ENCODE measurements at places on chromosomes 1 and 21.

GRCh38 chr21:36804874-36805611, 106.1 kb downstream of the SIM2 start:
- DNase-seq = no peak

DNA sequence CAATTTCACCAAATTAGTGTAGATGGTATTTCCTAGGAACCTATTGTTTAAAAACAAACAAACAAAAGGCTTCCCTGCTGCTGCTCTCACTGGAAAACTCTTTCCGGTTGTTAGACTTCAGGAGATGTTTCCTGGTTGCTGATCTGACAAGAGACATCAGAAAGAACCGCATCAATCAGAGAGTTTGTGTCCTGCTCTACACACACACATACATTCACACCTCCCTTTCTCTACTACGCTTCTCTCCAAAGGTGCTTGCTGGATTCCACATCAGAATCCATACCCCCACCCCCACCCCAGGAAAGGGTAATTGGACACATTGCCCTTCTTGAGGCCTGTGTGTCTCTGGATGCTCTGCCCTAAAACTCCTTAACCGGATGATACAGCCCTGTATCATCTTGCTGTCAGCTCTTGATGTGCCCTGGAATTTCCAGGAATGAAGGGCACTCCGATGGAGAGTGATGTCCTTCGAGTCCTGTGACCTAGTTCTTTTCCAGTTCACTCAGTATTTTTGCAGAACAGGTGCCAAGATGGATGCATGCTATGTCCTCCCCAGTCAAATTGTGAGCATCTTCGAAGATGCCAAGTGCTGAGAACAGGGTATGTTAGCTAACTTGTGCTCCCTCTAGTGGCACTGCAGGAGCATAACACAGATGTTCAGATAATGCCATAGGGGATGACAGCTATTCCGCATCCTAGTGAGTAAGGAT, 113.7 kb upstream of the SLC35F3 start:
- DNase-seq = peak; percentile 56

GRCh38 chr1:17755120-17755519, at the start of gene ACTL8:
Gene ACTL8, plus strand, starts transcription at chr1:17755333. Its CDS starts 67,676 bp downstream, at chr1:17823009.
- DNase-seq = no peak

- no peak for DNase-seq
Measured at GRCh38 chr1:179156026-179156425, 73.5 kb downstream of the ABL2 start.

DNA sequence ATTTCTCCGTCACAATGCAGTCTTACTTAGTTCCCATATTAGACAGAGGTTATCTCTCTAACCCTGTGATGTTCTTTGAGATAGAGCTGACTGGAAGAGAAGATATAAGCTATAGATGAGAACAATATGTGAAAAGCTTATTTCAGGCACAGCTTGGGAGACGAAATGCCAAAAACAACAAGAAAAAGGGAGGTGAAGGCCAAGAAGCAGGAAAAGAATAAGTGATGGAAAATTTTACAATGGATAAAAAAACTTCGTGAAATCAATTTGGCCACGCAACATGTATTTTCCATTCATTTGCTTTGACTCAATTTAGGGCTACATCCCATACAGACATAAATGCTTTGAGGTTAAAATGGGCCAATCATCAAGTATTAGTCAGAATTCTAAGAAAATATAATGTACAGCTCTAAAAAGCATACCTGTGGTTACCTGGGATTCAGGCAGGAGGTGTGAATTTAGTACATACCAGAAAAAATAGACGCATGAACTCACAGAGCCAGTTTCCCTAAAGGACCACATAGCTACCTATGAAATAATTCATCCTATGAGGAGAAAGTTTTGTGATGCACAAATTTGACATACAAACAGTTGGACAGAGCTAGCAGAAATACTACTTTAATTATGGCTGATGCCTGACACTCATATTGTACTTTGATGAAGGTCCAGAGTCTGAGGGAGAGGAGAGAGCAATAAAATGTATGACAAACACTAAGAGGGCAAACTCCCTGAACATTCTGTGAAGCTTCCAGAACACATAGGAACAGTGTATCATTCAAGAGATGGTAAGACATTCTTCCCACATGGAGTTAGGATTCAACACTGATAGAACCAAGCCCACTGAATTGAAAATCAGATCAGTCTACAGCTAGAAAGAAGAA, 12.1 kb downstream of the RGS1 start:
- DNase-seq = no peak

GRCh38 chr1:76627498-76627897, 239.8 kb upstream of the ST6GALNAC5 start:
- no peak for DNase-seq

- no peak for DNase-seq
Measured at GRCh38 chr1:239288820-239289554, 97.4 kb upstream of the CHRM3 start.

GRCh38 chr1:78987042-78987441, 19.5 kb downstream of the ADGRL4 start:
- DNase-seq = no peak

DNA sequence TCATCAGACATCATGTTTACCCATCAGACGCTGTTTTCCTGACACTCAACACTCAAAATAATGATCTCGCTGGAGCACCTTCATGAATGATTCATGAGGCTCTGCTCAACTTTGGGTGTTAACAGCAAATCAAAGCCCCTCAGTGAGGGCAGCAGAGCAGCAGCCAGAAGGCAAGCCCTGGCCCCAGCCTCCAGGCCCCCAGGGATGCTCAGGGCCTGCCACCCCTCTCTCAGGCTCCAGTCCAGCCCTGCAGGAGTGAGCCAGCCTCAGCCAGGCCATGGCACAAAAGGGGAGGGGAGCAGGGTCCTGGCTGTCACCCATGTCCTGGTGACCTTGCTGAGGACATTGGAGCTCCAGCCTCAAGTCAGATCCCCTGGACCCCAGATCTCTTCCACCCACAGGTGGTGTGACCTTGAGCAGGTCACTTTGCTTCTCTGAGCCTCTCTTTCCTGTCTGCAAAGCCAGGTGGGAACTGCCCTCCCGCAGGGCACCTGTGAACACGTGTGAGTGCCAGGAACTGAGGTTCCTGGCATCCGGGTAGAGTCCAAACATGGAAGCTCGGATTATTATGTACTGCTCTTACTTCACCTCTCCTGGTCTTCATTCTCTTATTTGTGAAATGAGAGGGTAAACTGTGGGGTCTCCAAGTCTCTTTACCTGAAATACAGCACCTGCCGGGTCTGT, 161.6 kb upstream of the VAMP3 start:
- no peak for DNase-seq

- no peak for DNase-seq
Measured at GRCh38 chr1:150387200-150387599, 23.3 kb downstream of the RPRD2 start.

DNA sequence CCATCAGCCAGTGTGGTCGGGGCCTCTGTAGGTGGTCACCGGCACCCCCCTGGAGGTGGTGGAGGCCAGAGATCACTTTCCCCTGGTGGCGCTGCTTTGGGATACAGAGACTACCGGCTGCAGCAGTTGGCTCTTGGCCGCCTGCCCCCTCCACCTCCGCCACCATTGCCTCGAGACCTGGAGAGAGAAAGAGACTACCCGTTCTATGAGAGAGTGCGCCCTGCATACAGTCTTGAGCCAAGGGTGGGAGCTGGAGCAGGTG, 961 bp downstream of the RBM15 start:
- no peak for DNase-seq

DNA sequence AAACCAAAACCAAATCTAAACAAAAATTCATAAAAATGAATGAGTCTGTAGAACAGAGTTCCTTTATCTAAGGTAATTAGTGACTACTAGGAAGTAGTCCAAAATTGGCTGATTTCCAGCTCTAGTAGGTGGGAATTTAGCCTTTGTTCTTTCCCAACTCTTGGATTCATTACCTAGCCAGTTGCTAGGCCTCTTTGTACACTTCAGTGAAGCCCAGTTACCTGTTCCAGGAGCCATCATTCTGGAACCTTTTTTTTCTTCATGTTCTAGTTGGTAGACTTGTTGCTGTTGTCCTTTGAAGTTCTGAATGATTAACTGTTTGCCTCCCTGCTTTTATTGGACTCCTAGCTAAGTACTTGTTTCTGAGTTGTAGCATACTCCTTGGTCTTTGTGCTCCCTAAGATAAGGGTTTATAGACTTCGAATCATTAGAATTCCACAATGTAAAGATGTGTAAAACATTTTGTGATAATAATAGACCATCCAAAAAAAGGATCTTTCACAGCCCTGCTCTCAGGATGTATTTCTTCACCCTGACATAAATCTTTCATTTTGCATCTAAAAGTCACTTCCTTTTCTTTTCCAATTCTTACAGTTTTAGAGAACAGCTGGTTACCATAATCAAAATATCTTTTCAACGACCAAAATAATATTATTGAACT, 9.8 kb downstream of the PLA2G4A start:
- no peak for DNase-seq

DNA sequence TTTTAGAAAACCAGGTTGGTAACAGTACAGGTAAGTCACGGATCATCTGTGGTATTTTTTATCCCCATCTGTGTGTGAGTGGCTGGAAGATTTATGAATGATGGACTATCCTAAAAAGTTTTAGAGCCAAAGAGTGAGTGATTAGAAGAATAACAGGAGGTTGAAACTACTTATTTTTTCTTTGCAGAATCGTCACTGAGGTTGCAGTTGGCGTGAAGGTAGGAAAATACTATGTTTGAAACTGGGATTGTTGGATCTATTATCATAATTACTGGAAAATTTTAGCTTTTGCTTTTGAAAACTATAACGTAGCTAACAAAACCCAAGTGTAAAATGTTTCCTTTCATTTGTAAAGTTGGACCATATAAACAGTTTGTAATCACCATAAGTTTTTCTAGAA, 1.8 kb downstream of the PTBP2 start:
- no peak for DNase-seq

- DNase-seq = no peak
Measured at GRCh38 chr1:5780324-5780716, 211.9 kb downstream of the NPHP4 start.

DNA sequence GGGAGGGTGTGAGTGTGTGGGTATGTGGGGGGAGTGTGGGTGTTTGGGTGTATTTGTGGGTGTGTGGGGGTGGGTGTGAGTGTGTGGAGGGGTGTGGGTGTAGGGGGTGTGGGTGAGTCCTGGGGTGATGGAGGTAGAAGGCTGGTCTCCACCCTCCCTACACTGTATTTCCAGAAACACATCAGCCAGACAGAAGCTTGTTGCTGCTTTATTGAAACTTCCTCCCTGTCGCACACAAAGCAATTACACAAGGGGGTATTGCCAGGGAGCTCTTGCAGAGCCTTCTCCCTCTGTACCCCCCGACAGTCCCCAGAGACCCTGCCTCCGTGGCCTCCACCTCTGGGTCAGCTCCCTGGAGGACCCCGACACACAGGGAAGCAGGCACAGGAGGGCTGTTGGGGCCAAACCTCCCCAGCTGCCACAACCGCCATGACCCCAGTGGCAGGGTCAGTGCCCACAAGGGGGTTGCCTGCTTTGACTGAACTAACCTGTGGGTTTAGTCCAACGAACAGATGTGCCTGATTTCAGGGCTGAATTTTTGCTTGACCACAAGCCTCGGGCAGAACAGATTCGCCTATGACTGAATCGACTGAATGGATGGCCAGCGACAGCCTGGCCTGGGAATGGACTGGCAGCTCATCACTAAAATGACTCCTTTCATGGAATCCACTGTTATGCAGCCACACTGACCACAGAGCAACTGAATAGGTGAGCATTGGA, 9.1 kb upstream of the MATN1 start:
- DNase-seq = no peak

GRCh38 chr21:43574741-43575472, 84.4 kb downstream of the HSF2BP start:
- no peak for DNase-seq

- DNase-seq = no peak
Measured at GRCh38 chr1:224683936-224684335, 67.8 kb downstream of the CNIH3 start.

Data from NCI-H446 (cell line).